ENCODE measurements at places on chromosomes 13 and 19.

GRCh38 chr13:50635504-50635903 is 208.0 kb downstream of the DLEU7 start:
- DNase-seq, result no peak

- no peak for DNase-seq
Measured at GRCh38 chr19:48413879-48414587, 20.6 kb downstream of the GRIN2D start.

DNA sequence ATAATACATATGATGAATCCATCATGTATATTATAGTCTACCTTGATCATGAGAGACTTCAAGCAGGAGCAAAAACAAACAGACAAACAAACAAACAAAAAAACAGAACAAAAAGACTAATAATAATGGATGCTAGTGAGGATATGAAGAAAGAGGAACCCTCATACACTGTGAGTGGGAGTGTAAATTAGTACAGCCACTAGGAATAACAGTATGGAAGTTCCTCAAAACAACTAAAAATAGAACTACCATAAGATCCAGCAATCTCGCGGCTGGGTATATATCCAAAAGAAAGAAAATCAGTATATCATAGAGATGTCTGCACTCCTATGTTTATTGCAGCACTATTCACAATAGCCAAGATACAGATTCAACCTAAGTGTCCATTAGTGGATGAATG is 7.0 kb upstream of the DLEU7 start:
- DNase-seq, result no peak

DNA sequence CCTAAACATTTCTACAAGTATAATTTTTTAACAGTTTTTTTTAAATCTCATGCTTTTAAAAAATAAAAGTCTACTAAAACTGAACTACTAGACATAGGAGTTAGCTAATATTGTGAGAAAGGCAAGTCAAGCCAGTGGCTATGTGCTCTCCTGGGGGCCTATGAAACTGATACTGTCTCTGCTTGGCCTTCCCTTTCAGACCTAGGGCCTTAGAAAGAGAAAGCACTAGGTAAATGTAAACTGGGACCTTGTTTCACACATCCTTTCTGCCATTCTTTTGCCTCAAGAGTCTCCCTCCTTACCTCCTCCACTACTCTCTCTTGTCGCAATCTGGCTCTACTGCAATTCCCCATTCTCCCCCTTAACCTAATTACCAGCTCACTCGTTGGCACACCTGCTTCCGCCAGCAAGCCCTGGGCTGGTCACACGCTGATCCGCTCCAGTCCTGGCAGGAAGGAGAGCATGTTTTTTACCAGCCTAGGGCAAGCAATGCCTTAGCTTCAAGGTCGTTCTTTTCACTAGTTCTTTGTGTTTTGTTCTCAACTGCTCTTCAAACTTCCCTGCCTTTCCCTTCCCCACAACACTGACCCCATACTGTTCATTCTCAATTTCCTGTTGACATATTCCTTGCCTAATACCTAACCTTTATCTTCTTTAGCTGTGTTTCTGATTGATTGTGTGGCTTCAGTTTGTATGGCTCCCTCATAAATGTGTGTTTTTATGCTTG is 23.1 kb downstream of the TBC1D4 start:
- no peak for DNase-seq

DNA sequence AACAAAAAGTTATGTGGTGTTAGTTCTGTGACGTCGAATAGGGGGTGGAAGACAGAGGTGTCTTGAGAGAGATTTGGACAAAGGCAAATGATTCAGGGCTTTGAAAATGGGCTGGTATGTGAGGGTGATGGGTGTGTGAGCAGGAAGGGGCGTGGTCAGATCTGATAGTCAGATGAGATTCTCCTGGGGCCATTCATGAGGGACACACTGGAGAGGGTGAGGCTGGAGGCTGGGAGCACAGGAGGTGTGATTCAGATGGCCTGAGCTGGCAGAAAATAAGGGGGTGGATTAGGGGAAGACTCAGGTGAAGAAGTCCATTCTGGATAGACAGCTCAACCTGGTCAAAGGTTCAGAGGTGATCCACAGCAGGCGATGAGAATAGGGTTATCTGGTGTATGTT is 28.0 kb downstream of the CYP4F22 start:
- DNase-seq, result no peak

DNA sequence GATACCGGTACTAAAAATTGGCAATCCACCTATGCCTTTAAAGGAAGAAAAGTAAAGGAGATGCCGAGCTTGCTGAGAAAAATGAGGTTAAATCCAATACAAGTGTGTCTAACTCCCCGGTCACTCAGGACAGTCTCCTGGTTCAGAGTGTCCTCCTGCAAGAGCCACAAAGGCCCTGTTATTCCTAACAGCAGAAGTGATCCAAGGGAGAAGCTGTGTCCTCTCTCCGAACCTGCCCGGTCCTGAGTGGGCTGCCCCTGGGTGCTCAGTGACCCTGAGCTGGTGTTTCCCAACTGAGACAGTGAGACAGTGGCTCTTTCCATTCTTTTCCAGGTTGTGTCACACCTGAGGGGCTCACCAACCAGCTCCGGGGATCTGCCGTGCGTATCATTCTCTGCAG is 4.8 kb downstream of the GJB6 start:
- no peak for DNase-seq

GRCh38 chr13:79933389-79933788 is 407.5 kb downstream of the SPRY2 start:
- DNase-seq, result no peak

GRCh38 chr13:109569958-109570711 is 216.2 kb downstream of the IRS2 start:
- peak; percentile 37 for DNase-seq

DNA sequence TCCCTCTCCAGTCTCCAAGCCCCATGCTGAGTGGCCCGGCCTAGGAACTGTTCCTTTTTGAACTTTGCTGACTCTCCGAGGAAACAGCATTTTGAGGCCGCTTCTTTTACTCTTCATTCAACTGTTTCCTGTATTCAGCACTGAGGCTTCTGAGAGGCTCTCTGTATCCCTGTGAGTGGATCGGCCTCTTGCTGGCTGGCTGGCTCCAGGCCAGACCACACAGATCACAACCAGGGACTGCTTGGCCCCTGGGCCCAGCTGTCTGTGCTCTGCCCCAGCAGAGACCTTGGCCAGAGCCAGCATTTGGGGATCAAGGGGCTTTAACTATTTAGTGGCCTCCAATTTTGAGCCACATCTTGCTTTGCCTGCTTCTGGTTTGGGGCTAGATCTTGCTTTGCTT is 75.6 kb upstream of the KL start:
- DNase-seq, result no peak

- no peak for DNase-seq
Measured at GRCh38 chr19:12772323-12772722, 3.0 kb downstream of the HOOK2 start.

GRCh38 chr19:4518345-4519171 is at the start of gene PLIN4:
TSS of gene PLIN4 (minus strand) at chr19:4518486. CDS start at chr19:4518272, 214 bp downstream.
- DNase-seq, result no peak

DNA sequence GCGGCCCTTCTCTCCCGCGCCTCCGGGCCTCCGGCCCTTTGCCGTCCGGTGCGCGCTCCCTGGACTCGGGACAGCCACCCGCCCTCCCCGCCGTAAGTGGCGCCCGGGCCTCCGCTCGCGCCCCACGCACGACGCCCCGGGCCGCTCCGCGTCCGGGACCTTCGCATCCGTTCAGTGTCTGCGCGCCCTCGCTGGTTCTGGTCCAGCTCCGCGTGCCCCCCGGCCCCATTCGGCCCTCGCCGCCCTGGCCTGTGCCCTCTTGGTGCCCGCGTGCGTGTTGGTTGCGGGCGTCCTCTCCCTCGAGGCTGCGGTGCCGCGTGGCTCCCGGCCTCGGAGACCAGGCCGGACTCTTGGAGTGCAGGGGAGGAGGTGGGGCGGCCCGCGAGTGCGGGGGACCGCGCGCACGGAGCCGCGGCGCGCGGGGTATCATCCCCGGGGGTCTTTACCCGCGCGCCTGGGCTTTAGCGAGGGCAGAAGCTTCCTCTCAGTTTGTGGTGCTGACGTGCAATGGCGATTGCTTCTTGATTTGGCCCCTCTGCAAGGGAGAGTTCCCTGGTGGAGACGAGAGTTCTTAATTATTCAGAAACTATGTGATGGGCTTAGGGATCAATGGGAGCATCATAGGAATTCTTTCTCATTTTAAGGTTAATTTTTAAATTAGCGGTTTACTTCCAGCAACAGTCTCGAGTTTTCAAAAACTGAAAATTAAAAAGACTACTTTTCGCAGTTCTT is 757 bp downstream of the WASF3 start:
- peak; percentile 34 for DNase-seq

GRCh38 chr19:290372-291005 is 714 bp downstream of the PLPP2 start:
- peak; percentile 54 for DNase-seq

- DNase-seq, result no peak
Measured at GRCh38 chr13:56713656-56714055, 427.1 kb upstream of the PRR20A start.

- no peak for DNase-seq
Measured at GRCh38 chr13:100298691-100299090, 209.8 kb downstream of the PCCA start.

DNA sequence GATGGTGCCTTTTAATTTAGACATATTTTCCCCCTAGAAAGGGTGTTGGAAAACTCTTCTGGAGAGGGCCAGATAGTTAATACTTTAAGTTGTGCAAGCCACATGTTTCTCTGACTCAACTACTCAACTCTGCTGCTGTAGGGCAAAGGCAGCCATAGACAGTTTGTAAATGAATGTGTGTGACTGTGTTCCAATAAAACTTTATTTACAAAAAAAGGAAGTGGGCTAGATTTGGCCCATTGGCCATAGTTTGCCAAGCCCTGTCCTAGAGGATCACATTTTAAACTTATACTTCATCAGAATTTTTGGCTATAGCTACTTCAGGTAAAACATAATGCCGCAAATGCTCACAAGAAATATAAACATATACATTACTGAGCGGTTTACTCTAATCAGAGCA is 306.3 kb upstream of the MAB21L1 start:
- no peak for DNase-seq
